ENCODE measurements at places on chromosomes 1 and 21.

- no peak for DNase-seq
These were observed 90.3 kb upstream of the PAXBP1 start for GRCh38 chr21:32861866-32862265.

GRCh38 chr1:176884286-176884685 is 280.2 kb downstream of the ASTN1 start:
- no peak for DNase-seq

DNA sequence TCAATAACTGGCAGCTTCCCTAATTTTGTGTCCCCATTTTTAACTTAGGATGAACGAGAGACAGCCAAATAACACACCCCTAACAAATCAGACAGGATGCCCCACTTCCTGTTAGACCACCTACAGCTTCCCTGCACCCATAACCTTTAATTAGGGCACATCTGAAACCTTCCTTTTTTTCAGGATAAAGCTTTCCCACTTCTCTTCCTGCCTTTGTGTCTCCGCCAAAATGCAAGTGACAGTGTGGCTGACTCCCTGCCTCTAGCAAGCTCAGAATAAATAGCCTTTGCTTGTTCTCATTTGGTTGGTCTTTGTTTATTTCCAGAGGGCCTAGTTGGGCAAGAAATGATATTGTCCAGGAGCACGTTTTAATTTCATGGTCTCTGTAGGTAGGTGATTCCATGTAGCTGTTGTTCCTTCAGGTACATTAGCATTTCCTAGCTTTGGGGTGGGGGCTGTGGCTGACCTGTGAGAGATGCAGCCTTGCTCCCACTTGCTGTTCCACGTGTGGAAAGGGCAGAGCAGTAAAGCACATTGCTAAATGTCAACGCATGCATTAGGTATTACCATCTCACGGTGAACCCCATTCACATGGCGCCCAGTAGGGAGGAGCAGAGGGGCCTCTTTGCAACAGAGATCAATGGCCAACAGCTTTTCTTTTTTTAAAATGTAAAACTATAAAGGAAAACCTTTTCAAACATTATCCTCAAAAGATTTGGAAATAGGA is 154.9 kb downstream of the ST6GALNAC3 start:
- no peak for DNase-seq

GRCh38 chr1:115348636-115349035 is 10.6 kb upstream of the NGF start:
- DNase-seq, result no peak

GRCh38 chr1:20370698-20371097 is 80.0 kb downstream of the VWA5B1 start:
- DNase-seq, result no peak

- DNase-seq, result no peak
These were observed 17.8 kb upstream of the FAM131C start for GRCh38 chr1:16091296-16091695.

DNA sequence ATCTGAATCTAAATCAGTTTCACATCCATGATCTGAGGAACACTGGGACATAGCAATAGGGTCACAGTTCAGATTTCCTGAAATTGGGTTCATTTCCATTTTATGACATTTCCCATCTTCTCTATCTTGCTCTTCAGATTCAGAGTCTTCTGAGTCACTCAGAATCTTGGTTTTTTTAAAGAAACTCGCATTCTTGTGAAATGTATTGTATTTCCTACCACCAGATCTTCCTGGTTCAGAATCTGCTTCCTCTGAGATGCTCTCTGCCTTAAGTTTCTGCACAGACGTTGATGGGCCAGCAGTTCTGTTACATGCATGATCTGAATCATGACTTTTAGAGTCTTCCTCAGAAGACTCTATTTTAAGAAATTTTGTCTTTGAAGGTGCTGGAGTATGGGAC is 15.5 kb upstream of the PSMG1 start:
- DNase-seq, result no peak

- no peak for DNase-seq
These were observed 10.6 kb upstream of the HLCS start for GRCh38 chr21:36976882-36977651.

DNA sequence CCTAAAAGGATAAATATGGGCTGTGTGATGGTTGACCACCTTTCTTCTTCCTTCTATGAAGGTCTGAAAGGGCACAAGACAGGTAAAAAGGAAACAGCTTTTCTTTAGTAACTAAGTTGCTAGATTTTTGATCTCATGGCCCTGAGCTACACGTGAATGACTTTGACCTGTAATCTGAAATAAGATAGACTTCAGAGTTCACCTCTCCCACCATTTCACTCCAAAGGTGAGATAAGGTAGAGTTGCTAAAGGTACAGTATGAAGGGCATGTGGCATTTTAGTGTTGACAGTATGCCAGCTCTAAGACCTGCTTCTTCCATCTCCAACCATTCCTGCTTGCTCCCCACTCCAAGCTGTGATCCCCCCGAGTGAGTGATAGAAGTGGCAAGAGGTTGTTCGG is 25.8 kb upstream of the C8B start:
- no peak for DNase-seq

- peak; percentile 74 for DNase-seq
These were observed 1.2 kb downstream of the GPR153 start for GRCh38 chr1:6259491-6260362.

GRCh38 chr1:2575801-2576663 is 10.5 kb upstream of the PRXL2B start:
- no peak for DNase-seq

DNA sequence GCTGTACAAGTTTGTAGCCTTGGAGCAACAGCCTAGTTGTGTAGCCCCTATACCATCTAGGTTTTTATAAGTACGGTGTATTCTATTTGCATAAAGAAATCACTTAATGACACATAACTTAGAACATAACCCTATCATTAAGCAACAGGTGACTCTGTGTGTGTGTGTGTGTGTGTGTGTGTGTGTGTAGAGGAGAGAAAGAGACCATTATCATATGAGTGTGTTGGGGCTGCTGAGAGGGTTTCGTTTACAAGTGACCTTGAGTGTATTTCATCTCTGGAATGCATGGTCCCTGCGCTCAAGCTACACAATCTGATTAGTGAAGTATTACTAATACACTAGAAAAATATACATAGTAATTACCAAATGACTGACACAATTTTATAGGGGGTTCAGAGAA is 115.1 kb downstream of the RABGAP1L start:
- DNase-seq, result no peak

DNA sequence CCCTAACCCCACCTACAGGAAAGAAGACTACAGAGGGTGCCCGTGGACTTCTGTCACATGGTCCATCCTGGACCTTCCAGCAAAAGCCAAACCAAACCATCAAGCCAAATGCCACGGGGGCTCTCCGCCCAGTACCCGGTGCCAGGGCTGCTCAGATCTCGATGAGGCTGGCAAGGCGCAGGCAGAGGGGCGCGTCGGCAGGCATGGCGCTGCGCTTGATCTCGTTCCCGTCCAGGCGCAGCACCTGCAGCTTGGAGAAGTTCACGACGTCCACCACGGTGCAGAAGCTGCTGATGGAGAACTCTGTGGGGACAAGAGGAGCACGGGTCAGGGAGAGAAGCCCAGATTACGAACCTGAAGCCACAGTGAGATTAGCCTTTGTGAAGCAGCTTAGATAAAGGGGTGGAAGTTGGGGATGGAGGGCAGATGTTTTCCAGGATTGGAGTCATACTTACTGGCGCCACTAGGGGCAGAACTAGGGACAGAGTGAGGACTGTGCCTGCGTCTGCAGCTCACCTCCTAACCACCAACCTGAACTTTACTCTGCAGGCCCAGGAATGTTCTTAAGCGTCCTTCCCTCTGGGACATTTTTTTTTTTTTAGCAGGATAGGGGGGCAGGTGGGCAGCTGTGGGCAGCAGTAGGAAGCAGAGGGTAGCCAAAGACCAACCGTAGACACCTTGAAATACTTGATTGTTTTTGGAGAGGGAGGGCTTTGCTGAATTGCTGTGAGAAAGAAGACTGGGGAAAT is 8.6 kb downstream of the FMOD start:
- no peak for DNase-seq
